CD8-positive, alpha-beta memory T cell (primary cell): ENCODE measurements at places on chromosomes 4 and X. TPM values are rescaled to one million over a fixed set of nuclear protein-coding genes. Genes with fewer than 3 reads are reported as not detected.

DNA sequence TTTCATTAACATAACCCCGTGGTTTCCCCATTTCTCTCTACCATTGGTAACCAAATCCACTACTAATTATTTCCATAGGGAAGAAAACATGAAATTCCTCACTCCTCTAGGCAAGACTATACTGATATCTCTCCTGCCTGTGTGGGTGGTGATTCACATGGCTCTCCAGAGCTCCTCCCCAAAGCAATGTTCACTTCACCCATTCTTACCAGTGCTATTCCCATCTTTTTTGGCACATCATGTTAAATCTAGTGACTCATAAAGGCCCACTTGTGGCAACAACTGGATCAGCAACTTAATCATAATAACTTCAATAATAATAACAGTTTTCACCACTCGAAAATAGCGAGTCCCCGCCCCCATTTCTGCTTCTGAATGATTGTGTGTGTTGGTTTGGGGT, 6.1 kb upstream of the HCCS start:
- no peak overlapping the region for H3K4me3 ChIP-seq
- no peak for DNase-seq
- H3K36me3 ChIP-seq: no peaks in the 10 kb centered on the region
- H3K27ac ChIP-seq: no peak overlapping the region
- no peaks in the 10 kb centered on the region for H3K27me3 ChIP-seq

GRCh38 chrX:14125462-14125861, 95.8 kb upstream of the GEMIN8 start:
- no peak overlapping the region for H3K27ac ChIP-seq
- no peaks in the 10 kb centered on the region for H3K36me3 ChIP-seq
- H3K4me3 ChIP-seq: no peak overlapping the region
- no peaks in the 10 kb centered on the region for H3K4me1 ChIP-seq

DNA sequence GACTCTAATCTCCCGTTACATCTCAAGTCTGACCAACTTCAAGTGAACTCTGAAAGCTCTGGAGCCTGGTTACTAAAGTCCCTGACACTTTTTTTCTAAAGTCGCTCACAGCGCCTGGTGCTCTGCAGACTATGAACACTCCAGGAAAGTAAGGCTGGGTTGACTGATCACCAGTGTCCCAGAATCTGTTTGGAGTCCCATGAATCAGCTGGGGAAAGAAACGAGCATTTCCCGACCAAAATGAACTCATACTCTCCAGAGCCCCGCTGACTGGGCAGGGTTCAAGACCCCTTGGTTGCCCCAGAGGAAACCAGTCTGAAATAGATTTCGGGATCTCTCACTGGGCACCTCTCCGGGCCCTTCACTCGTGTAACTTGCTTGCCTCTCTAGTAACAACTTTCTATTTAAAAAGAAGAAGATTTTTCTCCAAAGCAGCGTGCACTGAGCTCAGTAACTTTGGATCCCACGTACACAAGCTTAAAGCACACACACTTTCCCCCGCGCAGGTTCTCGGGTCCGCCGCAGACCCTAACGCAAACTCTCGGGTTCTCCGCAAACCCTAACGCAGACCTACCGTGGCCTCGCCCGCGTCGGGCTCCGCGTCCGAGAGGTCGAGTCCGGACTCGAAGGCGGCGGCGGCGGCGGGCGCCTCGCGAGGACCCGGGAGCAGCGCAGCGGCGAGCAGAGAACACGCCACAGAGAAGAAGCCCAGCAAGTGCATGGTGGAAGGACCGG, 964 bp downstream of the VEGFC start:
- H3K36me3 ChIP-seq: no peaks in the 10 kb centered on the region
- no peak overlapping the region for H3K4me3 ChIP-seq
- H3K27me3 ChIP-seq: peaks cover 5% of the 10 kb centered on the region

GRCh38 chrX:9848718-9849479, 62.7 kb downstream of the SHROOM2 start:
- no peaks in the 10 kb centered on the region for H3K4me1 ChIP-seq
- no peak overlapping the region for H3K27ac ChIP-seq
- no peak overlapping the region for H3K4me3 ChIP-seq
- no peaks in the 10 kb centered on the region for H3K27me3 ChIP-seq
- no peak for DNase-seq

GRCh38 chr4:140648716-140649308, 80.1 kb upstream of the UCP1 start:
- no peaks in the 10 kb centered on the region for H3K4me1 ChIP-seq
- no peak overlapping the region for H3K27ac ChIP-seq
- H3K36me3 ChIP-seq: no peaks in the 10 kb centered on the region
- DNase-seq: no peak

- H3K27ac ChIP-seq: no peak overlapping the region
- H3K36me3 ChIP-seq: no peaks in the 10 kb centered on the region
- H3K4me3 ChIP-seq: no peak overlapping the region
- DNase-seq: no peak
- H3K4me1 ChIP-seq: no peaks in the 10 kb centered on the region
These were observed 71.2 kb downstream of the ZNF827 start for GRCh38 chr4:145867406-145867805.

DNA sequence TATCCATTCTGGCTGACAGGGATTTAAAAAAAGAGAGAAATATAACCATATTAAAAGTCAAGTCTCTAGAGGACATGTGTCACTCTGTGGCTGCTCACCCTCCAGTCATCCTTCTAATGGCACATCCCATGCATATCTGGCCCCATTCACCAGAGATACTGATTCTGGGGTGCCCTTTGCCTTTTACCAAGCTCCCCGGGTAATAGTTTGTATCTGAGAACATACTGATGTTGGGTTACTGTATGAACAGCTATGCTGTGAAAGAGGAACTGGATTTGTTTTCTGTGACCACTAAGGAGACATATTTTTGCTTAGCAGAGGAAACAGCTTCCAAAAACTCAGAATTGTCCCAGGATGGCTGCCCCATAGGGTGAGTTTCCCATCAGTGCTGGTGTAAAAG, 56.0 kb downstream of the SAT1 start:
- H3K27me3 ChIP-seq: no peaks in the 10 kb centered on the region
- no peak for DNase-seq
- H3K36me3 ChIP-seq: no peaks in the 10 kb centered on the region
- no peak overlapping the region for H3K27ac ChIP-seq

DNA sequence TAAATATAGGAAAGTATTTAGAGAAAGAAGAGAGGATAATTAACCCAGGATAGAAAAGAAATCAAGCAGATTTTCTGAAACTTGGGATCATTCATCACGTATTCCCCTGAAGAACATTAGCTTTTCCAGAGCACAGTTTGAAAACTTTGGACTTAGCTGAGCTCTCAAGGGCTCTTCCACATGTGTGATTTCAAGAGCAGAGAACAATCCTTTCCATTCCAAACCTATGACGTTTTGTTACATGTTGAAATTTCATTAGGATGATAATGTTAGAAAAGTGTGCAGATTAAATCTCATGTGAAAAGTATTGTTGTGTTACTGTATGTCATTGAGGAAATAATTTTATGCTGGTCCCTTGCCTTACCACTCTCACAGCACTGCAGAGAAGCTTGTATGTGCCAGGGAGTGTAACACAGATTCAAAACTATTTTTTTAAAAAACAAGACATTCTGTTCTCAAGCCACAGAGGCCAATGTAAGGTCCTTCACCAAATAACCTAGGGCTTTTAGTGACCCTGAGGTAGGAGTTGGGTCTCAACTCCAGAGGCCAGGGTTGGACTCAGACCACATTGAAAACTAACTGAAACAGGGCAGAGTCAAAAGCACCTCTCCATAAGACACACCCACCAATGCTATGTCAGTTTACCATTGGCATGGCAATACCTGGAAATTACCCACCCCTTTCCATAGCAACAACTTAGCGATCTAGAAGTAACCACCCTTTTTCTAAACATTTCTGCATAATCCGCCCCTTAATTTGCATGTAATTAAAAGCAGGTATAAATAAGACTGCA, 141.3 kb downstream of the ANXA5 start:
- H3K4me3 ChIP-seq: no peak overlapping the region
- no peak overlapping the region for H3K27ac ChIP-seq
- H3K27me3 ChIP-seq: no peaks in the 10 kb centered on the region
- no peak for DNase-seq
- no peaks in the 10 kb centered on the region for H3K36me3 ChIP-seq

CT55 gene
- total RNA-seq: not detected

VSIG4 gene
- total RNA-seq: 0.64 TPM
